ENCODE measurements at places on chromosomes 4 and X.

GRCh38 chr4:25081866-25082471 is 51.2 kb upstream of the LGI2 start:
- DNase-seq, result no peak

GRCh38 chr4:55754754-55755350 is 64.7 kb upstream of the EXOC1L start:
- no peak for DNase-seq

DNA sequence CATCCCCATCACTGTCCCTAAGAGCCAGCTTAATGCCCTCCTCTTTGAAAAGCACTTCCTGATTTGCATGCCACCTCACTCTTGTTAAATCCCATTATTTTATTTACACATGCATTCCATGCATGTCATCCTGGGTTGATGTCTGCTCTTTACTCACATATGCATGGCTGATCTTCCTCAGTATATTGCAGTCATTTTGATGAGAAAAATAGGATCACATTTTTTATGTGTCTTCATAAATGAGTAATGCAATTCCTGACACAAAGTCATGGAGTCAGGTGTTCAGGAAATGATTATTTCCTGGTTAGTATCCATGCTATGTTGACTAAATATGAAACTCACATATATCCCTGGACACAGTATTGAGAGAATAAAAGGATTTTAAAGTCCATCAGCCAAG is 204.7 kb downstream of the SLIT2 start:
- no peak for DNase-seq

DNA sequence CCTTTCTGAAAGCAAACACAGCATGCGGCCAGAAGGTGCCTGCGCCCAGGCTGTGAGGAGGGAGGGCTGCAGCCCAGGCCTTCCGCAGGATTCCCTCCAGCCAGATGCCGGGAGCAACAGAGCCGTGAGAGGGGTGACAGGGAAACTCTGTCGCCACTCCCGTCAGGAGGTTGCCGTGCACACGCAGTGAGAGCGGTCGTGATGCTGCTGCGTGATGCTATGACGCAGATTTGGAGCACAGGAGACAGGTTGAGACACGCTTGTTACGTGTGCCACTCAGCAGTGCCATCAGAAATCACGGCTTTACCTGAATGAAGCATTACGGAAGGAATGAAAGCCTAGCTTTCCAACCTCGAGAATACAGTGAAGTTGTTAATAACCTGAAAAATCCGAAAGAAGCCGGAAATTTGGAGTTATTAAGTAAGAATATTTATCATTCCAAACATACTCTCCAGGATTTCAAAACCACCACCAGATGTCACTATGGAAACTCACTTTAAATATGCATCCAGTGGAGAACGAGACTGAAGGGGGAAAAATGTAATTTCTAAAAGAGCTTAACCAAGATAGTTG is 54.4 kb downstream of the FAT1 start:
- DNase-seq, result no peak

DNA sequence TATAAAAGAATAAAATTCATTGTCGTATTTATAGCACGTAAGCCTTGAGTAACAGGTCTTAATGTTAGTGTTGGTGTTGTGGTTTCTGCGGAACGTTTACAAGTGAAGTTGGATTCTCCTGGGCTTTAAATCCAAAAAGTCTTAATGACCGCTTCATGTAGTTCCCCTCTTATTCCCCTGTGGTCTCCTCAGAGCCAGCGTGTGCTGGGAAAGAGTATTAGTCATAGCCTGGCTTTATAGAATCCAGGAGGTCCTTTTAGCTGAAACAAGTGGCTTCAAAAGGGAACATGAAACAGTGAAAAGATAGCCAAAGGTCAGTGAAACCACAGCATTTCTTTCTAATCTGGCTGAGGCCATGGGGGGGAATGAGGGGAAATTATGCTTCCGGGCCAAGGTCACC is 79.1 kb downstream of the CLCN4 start:
- DNase-seq, result no peak

GRCh38 chr4:170033999-170034398 is 7.8 kb upstream of the MFAP3L start:
- no peak for DNase-seq

DNA sequence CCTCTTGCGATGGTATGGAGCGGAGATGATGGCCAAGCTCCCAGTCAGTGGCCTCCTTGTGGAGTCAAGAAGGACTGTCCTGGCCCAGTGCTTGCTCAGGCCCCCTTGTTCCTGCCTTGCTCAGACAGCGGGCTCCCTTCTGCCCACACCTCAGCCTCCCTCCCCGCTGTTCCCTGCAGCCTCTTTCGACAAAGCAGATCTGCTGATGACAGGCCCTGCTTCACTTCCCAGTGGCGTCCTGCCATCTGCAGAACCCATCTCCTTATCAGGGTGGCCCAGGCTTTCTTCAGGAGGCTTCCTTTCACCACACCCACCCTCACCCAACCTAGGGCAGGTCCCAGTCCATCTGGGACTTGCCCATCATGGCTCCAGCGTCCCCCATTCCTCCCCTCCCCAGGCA is 80.0 kb downstream of the CLDN34 start:
- no peak for DNase-seq

DNA sequence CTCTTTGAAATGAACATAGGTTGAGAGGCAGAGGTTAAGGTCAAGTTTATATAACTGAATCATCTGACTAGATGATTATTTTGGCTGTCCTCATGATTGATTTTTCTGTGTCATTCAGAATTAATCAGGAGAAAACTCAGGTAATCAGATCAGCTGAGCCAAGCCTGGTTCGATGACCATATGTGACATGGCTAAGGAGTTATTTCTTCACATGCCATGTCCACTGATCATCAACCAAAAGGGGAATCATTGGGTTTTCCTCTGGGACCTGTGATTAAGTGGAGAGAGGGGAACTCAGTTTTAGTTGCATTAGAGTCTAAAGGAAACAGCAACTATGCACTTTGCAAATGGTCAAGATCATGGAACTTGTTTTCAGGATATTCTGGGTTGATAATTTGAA is 20.3 kb upstream of the PACRGL start:
- DNase-seq, result no peak

DNA sequence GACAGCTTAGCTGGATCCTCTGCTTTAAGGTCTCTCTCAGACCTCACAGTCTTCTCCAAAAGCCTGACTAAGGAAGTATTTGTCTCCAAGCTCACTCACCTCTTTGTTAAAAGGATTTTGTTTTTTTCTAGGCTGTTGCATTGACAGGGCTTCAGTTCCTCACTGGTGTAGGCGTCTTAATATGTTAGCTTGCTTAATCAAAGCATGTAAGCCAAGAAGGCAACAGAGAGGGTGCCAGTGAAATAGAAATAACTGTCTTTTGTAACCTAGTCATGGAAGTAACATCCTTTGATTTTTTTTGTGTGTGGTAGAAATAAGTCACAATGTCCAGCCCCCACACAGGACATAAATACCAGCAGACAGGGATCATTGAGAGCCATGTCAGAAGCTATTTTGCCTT is 58.8 kb downstream of the FIP1L1 start:
- no peak for DNase-seq

DNA sequence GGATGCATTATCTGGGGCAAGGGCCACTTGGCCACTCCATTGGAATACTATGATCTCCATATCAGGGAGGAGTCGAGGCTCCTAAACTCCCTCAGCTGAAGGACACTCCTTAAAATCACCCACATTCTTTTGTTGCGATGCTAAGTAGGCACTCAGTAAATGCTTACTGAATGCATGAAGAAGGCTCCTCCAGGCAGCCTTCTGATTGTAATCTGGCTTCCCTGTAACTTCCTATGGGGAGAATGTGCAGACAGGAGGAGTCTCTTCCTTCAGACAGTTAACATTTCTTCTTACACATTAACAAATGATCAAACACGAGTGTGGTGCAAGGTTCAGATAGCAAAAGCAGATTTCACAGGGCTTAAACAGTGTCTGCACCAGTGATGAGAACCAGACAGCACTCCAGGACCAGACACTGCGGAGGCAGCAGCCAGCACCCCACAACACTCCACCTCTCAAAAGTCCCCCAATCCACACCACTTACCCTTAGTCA is 21.4 kb upstream of the USO1 start:
- no peak for DNase-seq

DNA sequence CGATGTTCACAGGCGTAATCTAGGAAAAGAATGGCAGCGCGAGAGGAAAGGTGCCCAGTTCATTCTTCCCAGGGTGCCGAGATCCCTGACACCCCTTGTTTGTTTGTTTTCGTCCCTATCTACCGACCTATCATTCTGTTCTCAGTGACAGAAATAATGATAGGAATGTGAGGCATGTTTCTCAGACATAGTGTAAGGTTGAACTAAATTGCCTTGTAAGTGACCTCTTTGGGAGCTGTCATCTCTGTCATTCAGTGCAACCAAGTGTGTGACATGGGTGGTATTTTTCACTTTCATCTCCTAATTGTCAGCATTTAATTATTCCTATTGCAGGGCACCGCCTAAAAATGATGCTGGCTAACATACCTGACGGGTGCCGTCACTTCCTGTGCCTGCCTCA is 24.4 kb downstream of the CLDN22 start:
- DNase-seq, result no peak

- DNase-seq, result no peak
These were observed 35.2 kb upstream of the LPAR4 start for GRCh38 chrX:78712336-78712735.

Measured in vagina (tissue), 2 donors.